Progenitor cell of endocrine pancreas (in vitro differentiated cells): ENCODE measurements at places on chromosomes 12 and 14. TPM values are rescaled to one million over a fixed set of nuclear protein-coding genes. Genes with fewer than 3 reads are reported as not detected.

DNA sequence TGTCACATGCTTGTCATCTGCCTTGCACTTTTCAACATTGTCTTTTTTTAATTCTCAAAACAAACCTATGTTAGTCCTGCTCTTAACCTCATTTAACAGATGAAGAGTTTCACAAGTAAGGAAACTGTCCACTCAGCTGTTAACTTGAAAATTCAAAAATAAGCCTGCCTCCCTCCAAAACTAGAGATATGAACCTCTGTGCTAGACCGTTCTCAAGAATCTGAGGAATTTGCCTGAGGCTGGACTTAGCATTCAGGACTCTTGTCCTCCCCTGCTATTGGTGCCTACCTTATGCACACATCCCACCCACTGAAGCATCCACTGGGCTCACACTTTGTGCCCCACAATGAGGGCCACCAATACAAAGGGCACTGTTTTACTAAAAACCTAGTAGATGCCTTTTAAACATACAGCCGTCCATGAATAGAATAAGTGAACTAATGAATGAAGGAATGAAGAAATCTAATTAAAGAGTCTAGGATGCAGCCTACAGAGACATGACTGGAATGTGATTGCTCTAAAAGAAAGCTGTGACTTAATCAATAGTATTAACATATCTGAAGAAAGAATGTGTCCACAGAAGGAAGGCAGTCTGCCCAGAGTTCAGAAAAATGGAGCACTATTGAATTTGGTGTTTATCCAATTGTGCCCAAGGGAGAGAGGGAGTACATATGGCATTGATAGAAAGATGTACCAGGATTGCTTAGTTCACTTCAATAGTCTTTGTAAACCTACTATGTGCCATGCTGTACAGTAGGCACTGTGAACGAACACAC is 238.5 kb downstream of the SPTSSA start:
- DNase-seq: no peak
- H3K36me3 ChIP-seq: no peaks in the 10 kb centered on the region
- no peak overlapping the region for H3K4me3 ChIP-seq

DNA sequence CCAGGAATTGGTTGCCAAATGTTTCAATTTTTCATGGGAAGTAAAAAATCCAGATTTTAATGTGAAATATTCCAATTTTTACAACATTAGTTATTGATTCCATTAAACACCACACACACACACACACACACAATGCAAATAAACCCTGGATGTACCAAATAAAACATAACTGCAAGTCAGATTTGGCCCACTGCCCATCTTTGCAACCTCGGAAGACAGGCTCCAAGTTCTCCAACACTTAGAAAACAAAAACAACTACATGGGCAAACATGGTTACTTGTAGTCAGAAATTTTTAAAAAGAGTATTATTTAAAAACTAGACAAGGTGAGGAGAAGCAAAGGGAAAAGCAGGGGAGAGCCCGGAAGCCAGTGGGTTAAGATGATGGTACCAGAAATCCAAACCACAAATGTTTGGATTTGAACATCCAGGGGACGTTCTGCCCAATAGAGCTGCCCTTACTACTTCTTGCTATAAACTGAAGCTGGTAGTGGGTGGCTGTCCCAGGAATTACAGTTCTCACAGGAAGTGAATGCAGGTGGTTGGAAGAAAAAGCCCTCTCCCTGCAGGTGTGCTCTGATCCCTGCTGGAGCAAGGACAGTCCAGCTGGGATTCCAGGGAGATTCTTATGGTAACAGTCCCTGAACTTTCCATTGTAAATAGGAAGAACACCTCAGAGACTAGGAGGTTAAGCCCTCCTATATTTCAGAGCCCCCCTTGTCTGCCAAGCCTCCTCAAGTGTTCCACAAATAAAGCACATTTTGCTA is 111.7 kb downstream of the SLC25A21 start:
- DNase-seq: no peak
- H3K4me1 ChIP-seq: peaks cover 3% of the 10 kb centered on the region
- H3K36me3 ChIP-seq: peaks cover 1% of the 10 kb centered on the region
- no peaks in the 10 kb centered on the region for H3K27me3 ChIP-seq

The KCNA5 gene
- total RNA-seq: 0.58 and 0.72 TPM in 2 replicates

GRCh38 chr12:2641207-2641606 is 153.6 kb upstream of the FKBP4 start:
- peaks cover 6% of the 10 kb centered on the region for H3K4me1 ChIP-seq
- no peak overlapping the region for H3K4me3 ChIP-seq
- DNase-seq: no peak
- peaks cover 25% of the 10 kb centered on the region for H3K27me3 ChIP-seq
- H3K36me3 ChIP-seq: no peaks in the 10 kb centered on the region

- DNase-seq: no peak
- no peaks in the 10 kb centered on the region for H3K36me3 ChIP-seq
- H3K27me3 ChIP-seq: peaks cover 21% of the 10 kb centered on the region
- H3K4me1 ChIP-seq: peaks cover 2% of the 10 kb centered on the region
- H3K4me3 ChIP-seq: no peak overlapping the region
- no peak overlapping the region for H3K27ac ChIP-seq
Observed at GRCh38 chr14:56490379-56490778, 89.2 kb upstream of the TMEM260 start.

GRCh38 chr14:53358166-53358565 is 205.0 kb upstream of the DDHD1 start:
- no peaks in the 10 kb centered on the region for H3K27me3 ChIP-seq
- H3K27ac ChIP-seq: no peak overlapping the region
- H3K4me1 ChIP-seq: peaks cover 12% of the 10 kb centered on the region
- H3K4me3 ChIP-seq: no peak overlapping the region

- H3K36me3 ChIP-seq: no peaks in the 10 kb centered on the region
- DNase-seq: no peak
- no peak overlapping the region for H3K4me3 ChIP-seq
- no peak overlapping the region for H3K27ac ChIP-seq
Observed at GRCh38 chr12:4212845-4213244, 60.7 kb upstream of the CCND2 start.

DNA sequence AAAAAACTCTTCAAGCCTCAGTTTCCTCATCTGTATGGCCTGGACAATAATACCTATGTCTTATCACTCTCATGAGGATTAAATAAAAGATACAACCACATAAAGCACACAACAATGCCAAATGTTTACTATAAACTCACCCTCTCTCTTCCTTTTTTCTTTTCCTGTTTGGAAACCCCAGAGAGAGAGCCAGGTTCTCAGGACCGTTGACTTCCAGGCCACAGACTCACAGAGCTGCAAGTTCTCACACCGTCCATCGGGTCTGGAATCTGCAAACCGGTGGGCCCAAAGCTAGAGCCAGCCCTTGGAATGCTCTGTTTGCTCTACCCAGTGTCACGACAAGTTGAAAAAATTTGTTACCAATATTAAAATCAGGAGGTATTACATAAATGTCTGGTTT is 4.6 kb upstream of the CD4 start:
- no peaks in the 10 kb centered on the region for H3K36me3 ChIP-seq
- peaks cover 19% of the 10 kb centered on the region for H3K27me3 ChIP-seq
- no peak overlapping the region for H3K27ac ChIP-seq
- DNase-seq: no peak
- no peak overlapping the region for H3K4me3 ChIP-seq
- peaks cover 4% of the 10 kb centered on the region for H3K4me1 ChIP-seq
